Tibial nerve (tissue), 4 donors: ENCODE measurements at places on chromosomes 16 and 17.
A peak's percentile ranks its signal among the peaks of the same experiment; 100 is the strongest.

- DNase-seq, result no peak
These were observed 26.9 kb downstream of the RANBP10 start for GRCh38 chr16:67779256-67780014.

- peak; percentile 30 for DNase-seq
These were observed 11.5 kb downstream of the FLII start for GRCh38 chr17:18246880-18247612.

DNA sequence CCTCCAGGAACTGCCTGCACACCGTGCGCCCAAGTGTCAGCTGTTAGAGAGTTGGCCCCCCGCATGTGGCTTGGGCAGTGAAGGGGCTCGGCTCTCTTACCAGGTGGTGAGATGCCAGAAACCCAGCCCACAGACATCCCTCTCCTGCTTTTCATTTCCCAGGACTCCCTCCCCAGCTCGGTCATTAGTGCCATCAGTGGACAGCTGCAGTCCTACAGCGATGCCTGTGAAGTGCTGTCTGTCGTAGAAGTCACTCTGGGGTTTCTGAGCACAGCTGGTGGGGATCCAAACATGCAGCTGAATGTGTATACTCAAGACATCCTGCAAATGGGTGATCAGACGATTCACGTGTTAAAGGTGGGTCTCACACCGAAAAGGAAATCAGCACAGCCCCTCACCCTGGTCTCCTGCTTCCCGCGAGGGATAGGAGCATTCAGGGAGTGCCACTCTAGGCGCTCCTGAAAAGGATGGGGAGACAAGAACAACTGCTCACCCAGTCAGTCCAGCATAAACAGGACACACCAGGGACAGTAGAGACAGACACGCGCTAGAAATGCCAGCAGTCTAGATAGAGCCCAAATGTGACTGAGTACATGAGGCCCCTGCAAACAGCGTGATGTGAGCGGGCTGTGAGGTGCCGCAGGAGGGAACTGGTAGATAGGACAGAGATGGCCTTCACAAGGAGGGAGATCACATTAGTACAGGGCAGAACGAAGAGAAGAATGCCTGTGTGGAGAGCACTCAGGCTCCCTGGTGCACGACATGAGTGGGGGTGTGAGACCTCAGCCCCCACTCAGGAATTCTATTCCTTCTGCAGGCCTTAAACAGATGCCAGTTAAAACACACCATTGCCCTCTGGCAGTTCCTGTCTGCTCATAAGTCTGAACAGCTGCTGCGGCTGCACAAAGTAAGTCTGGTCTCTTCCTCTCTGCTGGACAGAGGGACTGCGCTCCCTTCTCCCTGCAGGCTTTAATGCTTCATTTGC, 25.7 kb upstream of the ENDOV start:
- DNase-seq, result no peak

- no peak for DNase-seq
These were observed 109.3 kb downstream of the GSG1L start for GRCh38 chr16:27954191-27954590.
